ENCODE measurements at places on chromosomes 2 and 18.

- no peak for DNase-seq
Measured at GRCh38 chr2:86239326-86239725, 40.1 kb downstream of the MRPL35 start.

DNA sequence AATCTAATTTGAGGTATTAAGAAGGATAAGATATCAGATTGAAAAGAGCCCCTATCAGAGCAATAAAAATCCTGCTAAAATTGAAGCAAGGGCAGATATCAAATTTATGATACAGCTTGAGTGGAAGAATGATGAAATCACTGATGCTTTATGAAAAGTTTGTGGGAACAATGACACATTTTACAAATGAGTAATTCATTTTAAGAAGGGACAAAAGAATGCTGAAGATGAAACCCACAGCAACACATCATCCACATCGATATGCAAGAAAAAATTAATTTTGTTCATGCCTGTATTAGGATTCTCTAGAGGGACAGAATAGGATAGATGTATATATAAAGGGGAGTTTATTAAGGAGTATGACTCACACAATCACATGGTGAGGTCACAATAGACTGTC is 355.6 kb upstream of the GYPC start:
- no peak for DNase-seq

GRCh38 chr2:234945339-234945873 is 6.4 kb upstream of the SH3BP4 start:
- DNase-seq: no peak

DNA sequence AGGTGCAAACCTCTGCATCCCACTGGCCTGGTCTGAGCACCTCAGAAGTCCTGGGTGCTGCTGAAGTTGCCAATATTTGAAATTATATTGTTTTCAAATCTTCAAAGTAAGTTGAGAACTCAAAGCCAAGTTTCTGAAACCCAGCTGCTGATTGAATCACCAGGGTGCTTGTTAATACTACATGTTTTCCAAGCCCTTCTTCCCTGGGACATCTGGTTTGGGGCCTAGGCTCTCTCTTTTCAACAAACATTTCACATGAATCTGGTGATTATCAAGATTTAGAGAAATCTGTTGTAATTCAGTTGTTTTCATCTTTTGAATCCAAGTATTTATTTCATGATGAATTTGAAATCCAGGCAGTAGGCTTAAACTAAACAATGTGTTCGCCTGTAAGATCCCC is 24.4 kb downstream of the MLPH start:
- DNase-seq: no peak

DNA sequence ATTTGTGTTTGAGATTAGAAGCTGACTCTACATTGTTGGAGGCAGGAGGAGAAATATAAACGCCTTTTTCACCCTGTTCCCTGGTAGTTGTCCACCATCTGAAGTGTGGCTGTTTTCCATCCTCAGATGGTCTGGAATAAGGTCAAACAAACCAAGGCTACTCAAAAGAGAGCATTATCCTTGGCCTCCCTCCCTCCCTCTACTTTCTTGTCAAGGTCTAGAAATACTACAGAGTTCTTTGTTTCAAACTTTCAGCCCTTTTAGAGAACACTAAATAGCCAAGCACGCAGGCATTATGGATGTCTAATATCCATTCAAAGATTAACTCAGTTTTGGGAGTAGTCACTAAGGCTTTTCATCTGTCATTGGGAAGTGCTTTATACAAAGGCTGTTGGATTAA is 215.8 kb upstream of the ITGA4 start:
- no peak for DNase-seq

- no peak for DNase-seq
Measured at GRCh38 chr2:159989249-159989648, 73.2 kb downstream of the PLA2R1 start.

DNA sequence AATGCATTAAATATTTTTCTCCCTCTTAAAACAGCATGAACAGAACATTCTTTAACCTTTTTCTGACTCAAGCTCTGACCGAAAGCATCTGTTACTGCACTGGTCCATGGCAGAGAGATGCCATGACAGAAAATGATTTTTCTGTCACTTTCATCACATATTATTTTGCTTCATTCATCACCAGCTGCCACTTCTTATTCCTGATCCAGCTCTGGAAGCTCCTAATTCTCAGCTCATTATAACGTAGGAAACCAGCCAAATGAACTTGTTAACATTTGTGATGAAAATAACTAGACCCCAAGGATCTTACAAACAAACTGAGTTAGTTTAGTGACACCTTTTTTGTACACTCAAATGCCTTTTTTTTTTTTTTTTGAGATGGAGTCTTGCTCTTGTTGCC is 7.6 kb upstream of the CFLAR start:
- DNase-seq: no peak

DNA sequence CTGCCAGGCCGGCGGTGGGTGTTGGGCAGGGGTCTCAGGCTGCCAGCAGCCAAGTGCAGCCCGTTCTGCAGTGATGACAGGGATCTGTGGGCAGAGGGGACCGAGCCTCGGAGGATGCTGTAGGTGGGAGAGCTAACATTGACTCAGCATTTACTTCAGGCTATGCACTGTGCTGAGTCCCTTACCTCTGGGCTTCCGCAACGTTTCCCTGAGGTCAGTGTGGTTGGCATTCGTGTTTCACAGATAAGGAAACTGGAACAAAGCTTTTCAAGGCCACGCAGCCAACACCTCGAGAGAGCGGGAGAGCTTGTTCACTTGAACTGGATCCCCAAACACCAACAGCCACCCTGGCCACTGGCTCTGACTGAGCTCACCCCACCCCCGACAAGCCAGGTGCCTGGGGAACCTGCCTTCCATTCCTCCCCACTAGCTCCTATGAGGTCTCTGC is 839 bp upstream of the GPR148 start:
- DNase-seq: no peak

DNA sequence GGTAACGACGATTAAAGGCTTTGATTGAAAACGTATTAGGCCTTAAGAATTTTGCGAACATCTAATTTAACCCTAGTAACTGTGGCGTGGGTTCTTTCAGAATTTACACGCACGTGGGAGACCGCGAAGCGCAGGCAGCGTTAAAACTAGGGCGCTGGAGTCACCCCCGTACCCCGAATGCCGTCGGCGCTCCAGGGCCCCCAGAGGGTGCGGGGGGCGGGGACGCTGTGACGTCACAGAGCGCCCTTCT is 673 bp upstream of the SMCHD1 start:
- no peak for DNase-seq

- no peak for DNase-seq
Measured at GRCh38 chr2:218485986-218486667, 67.2 kb downstream of the VIL1 start.

- DNase-seq: no peak
Measured at GRCh38 chr2:208363485-208363884, 43.1 kb upstream of the PTH2R start.

GRCh38 chr18:69935319-69936190 is 12.1 kb downstream of the CD226 start:
- no peak for DNase-seq

GRCh38 chr2:222413295-222413911 is 10.9 kb upstream of the SGPP2 start:
- DNase-seq: no peak

GRCh38 chr2:225566798-225567197 is 167.3 kb downstream of the NYAP2 start:
- no peak for DNase-seq

GRCh38 chr2:119147776-119148715 is 10.5 kb downstream of the C1QL2 start:
- no peak for DNase-seq

- DNase-seq: no peak
Measured at GRCh38 chr18:9701609-9702349, 6.3 kb upstream of the RAB31 start.

Data from RWPE2 (cell line).